Stimulated activated CD8-positive, alpha-beta memory T cell treated with anti-CD3 and anti-CD28 coated beads, Interleukin-2, amount 100 ng/mL, for 48 hours (primary cell): ENCODE measurements at places on chromosomes 2 and 18.

GRCh38 chr2:14722904-14723570 lies 90.5 kb downstream of the LRATD1 start:
- DNase-seq = no peak

DNA sequence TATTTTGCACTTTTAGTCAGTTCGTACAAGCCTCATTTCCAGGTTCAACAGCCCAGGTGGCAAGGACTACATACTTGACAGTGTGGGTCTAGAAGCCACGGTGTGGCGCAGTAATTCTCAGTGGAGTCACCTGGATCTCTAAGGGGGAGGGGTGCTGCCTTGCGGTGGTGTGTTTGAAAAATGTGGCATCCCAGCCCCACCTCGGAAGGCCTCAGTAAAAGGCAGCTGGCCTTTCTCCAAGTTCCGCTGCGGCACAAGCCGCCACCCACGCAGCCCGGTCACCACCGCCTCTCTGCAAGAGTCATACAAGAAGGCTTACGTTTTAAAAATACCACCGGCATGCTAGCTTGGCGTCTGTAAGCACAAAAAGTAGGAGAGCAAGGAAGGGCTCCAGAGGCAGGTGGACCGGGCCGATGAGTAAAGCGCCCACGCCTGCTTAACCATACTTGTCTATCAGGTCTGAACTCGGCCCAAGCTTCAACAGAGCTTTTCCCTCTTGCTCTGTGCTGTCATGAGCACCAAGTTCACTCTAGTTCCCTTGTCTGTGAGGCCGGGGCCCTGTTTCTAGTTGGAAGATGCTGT lies 49.5 kb downstream of the SPRED2 start:
- peak; percentile 88 for DNase-seq

- DNase-seq = no peak
Observed at GRCh38 chr18:58609536-58609993, 19.3 kb downstream of the ALPK2 start.

DNA sequence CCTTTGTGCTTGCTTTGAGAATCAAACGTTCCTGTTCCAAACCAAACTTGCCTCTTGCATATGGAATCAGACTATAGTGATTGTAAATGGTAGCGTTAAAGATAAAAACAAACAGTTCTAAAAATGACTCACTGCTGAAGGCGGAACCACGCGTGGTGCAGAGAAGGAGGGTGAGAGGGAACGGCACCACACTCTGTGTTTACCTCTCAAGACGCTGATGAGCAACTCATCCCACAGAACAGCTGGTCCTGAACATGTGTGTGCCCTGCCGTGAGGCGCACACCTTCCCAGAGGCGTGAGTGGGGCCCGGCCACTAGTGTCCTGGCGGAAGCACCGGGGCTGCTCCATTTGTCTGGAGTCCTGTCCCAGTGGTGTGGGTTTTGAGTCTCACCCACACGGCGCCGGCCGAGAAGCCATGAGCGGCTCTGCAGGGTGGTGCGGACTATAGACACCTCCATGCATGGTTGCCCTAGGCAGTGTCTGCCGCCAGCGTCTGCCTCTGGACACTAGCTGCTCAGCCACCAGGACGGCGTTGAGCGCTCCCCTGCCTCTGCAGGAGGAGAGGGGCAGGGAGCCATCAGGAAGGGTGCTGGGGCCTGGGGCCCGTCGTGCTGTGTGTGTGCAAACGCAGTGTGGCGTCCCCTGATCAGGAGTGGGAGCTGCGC lies 52.1 kb downstream of the NFATC1 start:
- no peak for DNase-seq

DNA sequence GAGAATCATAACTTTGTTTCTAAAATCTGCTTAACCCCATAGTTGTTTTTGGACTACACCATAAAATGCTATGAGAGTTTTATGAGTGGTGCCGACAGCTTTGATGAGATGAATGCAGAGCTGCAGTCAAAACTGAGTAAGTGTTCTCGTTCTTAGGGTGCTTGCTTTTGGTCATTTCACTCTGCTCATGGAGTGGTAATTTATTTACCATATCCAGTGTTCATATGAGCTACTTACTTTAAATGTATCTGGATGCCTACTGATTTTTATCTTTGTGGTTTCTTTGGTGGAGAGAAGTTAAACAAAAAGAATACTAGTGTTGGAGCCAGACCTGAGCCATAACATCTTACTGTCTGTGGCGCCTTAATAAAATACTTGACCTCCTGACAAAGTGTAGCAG lies 16.4 kb downstream of the NDC80 start:
- DNase-seq = no peak

DNA sequence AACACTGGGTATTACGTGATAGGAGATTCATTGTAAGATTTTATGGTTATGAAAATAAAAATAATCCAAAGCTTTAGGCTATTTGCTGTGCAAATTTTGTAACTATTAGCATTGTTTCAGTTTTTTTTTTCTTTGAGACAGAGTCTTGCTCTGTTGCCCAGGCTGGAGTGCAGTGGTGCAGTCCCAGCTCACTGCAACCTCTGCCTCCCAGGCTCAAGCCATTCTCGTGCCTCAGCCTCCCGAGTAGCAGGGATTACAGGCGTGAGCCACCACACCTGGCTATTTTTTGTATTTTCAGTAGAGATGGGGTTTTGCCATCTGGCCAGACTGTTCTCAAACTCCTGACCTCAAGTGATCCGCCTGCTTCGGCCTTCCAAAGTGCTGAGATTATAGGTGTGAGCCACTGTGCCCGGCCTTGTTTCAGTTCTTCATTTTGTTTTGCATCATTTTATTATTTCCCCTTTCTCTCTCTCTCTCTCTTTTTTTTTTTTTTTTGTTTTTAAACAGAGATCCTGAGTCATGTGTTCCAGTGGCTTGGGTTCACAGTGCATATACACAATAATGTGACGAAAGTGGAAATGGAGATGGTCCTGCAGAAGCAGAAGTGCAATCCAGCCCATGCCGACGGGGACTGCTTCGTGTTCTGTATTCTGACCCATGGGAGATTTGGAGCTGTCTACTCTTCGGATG lies 25.8 kb downstream of the CASP10 start:
- DNase-seq = no peak
